SW480 (cell line): ENCODE measurements at places on chromosomes 12 and 14.
A peak's percentile ranks its signal among the peaks of the same experiment; 100 is the strongest.

GRCh38 chr12:112846619-112847018 lies 55.1 kb downstream of the RPH3A start:
- no peak for DNase-seq

DNA sequence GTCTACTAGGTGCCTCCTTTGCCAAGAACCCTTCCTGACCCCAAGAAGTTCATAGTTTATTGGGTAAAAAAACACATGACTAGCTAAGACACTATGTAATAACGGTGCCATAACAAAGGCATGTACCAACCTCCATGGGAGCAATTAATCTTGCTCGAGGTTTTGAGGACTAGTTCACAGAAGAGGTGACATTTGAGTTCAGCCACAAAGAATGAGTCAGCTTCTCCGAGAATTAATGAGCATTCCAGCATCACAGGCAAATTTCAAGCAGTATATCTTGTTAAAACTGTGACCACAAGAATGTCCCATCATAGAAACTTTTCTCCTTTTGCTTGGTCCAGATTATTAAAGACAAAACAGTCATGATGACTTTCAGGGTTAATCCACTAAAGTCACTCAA lies 113.0 kb upstream of the RAP1B start:
- peak; percentile 35 for DNase-seq

DNA sequence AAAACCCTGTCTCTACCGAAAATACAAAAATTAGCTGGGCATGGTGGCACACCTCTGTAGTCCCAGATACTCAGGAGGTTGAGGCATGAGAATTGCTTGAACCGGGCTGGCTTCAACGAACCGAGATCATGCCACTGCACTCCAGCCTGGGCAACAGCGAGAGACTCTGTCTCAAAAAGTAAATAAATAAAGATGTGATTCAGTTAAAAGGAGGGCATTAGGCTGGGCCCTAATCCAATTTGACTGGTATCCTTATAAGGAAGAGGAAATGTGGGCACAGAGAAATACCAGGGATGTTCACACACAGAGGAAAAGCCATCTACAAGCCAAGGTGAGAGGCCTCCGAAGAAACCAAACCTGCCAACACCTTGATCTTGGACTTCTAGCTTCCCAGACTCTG lies 10.1 kb upstream of the DCAF4 start:
- DNase-seq, result no peak

DNA sequence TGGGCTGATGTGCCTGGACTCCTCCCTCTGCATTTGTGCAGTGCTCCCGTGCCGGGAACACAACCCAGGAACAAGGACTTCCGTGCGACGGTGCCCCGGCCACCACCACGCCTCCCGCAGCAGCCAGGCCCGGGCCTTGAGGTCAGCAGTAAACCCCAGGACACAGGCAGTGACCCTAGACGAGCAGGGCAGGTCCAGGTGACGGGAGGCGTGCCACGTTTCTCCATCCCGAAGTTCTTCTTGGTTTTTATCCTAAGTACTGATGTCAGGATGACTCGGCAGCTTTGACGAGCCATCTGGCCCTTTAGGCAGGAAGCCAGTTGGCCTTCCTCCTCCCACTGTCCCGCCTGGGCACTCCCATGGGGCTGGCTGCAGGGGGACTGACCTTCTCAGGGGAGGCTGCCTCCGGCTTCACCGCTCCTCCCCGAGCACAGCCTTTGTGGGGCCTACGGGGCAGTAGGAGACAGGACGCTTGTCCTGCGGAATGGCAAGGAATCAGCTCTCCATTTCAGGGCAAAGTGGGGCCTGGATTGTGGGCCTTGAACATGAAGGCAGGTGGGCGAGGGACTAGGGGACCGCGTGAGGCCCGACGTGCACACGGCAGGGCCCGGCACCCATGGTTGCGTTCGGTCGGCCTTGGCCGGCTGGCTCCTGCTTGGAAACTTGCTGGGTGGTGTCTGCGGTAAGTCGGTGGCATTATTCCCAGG lies 94.1 kb downstream of the FBXL14 start:
- no peak for DNase-seq

DNA sequence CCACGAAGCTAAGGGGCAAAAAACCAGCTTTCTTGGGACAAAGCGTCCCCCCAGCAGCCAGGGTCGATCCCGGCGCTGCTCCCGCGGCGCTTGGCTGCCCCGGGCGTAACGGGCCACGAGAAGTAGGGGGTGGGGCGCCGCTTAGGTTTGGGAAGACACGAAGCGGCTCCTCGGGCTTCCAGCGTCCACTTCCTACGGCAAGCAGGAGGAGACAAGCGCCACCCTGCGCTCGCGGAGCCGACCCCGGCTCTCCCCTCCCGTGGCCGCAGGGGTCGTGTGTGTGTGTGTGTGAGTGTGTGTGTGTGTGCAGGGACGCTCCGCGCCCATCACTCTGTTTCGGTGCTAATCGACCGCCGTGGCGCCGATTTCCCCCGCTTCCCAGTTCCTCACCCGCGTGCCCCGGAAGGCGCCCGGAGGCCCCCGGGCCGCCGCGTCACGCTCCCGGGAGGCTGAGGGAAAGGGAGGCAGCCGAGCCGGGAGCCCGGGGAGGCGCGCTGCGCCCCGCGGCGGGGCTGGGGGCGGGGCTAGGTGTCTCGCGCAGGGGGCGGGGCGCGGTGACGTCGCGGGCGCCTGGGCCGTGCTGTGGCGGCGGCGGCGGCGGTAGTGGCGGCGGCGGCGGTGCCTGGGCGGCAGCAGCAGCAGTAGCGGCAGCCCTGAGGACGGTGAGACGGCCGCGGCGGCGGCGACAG lies at the start of gene ERC1:
TSS of gene ERC1 (plus strand) at position 563 of the 689 bp plus-strand sequence. CDS start 36,681 bp downstream, outside the sequence.
- DNase-seq, result peak; percentile 95

- DNase-seq, result no peak
These were observed 29.2 kb upstream of the TSPAN9 start for GRCh38 chr12:3047961-3048360.

- no peak for DNase-seq
These were observed 120.1 kb downstream of the ITPR2 start for GRCh38 chr12:26712892-26713291.

- DNase-seq, result no peak
These were observed 39.6 kb upstream of the SFSWAP start for GRCh38 chr12:131671276-131671675.
